ENCODE measurements at places on chromosomes 7 and 10. TPM values are rescaled to one million over a fixed set of nuclear protein-coding genes. Genes with fewer than 3 reads are reported as not detected.

The SRGN gene
- total RNA-seq = 77.1 TPM

The KCP gene
- total RNA-seq = 0.05 TPM

The HMX3 gene
- not detected for total RNA-seq

The OR2A5 gene
- total RNA-seq = not detected

The IKZF1 gene
- not detected for total RNA-seq

The TCERG1L gene
- not detected for total RNA-seq

The CCDC136 gene
- total RNA-seq = 2.2 TPM

The DLG5 gene
- 31.3 TPM for total RNA-seq

The BLOC1S2 gene
- 99.2 TPM for total RNA-seq

Data from A549 treated with Mapracorat at 1 μM for 4 hours (cell line).